ENCODE measurements at places on chromosomes 2 and 18.

DNA sequence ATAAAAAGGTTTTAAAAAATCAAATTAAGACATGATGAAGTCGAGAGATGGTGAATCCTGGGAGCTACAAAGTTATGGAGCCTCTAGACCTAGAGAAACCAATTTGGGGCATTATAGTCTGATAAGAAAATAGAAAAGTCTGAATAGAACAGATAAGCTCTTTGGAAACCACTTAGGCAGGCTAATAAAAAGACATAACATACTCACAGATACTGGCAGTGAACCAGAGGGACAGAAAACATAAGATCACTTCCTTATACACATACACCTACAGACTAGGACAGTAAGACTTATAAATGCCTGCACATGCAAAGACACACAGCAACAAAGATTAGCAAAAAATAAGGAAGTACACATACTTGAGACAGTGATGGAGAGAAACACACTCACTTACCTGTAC lies 20.0 kb downstream of the SMC6 start:
- DNase-seq: no peak

DNA sequence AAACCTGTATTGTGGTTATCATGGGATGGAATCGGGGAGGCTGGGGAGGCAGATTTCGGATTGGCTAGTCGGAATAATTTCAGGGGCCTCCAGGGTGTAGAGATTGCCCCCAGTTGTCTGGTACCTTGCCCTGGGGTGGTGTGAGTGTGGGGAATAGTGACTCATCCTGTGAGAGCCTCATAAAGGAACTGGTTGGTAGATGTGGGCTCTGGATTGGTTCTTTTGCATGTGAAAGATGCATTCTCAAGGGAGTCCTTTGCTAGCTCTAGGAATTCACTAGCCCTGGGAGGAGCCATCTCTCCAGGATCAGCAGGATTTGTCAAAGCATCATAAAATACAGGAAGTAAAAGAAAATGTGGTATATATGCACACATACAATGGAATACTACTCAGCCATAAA lies 331.6 kb downstream of the SETBP1 start:
- no peak for DNase-seq

- no peak for DNase-seq
Observed at GRCh38 chr2:217823626-217824025, 179.2 kb downstream of the TNS1 start.

DNA sequence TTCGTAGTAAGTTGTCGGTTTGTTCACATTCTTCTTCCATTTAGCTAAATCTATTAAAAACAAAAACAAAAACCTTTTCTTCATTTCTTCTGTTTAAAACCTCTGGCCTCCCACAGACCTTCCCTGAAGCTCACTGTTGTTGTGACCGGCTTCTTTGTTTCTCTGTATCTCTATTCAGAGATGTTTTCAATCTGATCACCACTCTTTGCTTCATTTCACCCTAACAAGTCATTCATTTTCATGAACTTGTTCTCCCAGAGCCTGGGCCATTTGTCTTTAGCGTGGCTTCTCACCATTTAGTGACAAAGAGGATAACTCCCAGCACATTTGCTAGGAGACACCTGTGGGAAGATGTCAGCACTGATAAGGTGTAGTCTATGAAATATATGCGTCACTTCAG lies 794.2 kb downstream of the ERBB4 start:
- no peak for DNase-seq

GRCh38 chr2:172223601-172224054 lies 120.9 kb upstream of the DLX2 start:
- DNase-seq: no peak

GRCh38 chr2:152568531-152568930 lies 148.7 kb downstream of the PRPF40A start:
- no peak for DNase-seq

DNA sequence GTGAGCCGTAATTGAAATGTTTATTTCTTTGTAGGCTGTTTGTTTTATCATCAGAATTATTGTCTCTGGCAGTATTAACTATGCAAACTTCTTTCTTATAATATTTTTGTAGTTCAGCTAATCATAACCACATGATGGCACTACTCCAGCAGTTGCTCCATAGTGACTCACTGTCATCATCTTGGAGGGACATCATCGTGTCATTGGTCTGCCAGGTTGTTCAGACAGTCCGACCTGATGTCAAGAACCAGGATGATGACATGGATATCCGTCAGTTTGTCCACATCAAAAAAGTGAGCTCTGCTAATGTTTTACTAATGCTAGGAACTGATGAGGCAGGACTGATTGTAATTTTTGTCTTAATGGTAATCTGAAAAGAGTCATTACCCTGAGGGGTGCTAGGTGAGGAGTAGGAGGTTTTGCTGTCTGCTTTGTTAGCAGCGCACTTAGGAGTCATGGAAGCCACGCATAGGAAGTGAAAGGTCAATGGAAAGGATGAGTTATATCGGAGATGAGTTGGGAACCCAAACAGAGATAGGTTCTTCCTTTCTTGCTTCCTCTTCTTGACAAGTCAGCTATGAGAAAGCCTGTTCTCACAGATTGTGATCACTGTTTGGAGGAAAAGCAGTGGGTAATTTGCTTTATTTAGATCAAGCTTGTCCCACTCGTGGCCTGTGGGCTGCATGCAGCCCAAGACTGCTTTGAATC lies 49.2 kb downstream of the PIKFYVE start:
- DNase-seq: no peak

DNA sequence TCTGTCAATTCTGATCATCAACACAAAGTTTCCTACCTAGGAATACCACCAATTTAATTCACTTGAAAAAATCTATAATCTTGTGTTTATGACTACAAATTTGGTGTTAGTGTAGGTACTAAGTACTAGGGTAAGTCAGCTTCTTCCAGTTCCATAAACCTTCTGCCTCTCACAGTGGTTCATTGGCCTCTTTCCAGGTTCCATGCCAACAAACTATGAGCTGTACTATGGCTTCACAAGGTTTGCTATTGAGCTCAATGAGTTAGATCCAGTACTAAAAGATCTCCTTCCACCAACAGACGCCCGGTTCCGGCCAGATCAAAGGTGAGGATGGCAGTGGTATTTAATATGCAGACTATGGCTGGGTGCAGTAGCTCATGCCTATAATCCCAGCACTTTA lies 58.8 kb downstream of the PRKRA start:
- DNase-seq: no peak

- DNase-seq: no peak
Observed at GRCh38 chr18:79626905-79627749, 52.5 kb upstream of the CTDP1 start.

Data from stimulated activated CD4-positive, alpha-beta T cell treated with anti-CD3 and anti-CD28 coated beads, Interleukin-4, amount 100 ng/mL, for 1 hour (primary cell).